ENCODE measurements at places on chromosomes 3 and 15.
A peak's percentile ranks its signal among the peaks of the same experiment; 100 is the strongest.

DNA sequence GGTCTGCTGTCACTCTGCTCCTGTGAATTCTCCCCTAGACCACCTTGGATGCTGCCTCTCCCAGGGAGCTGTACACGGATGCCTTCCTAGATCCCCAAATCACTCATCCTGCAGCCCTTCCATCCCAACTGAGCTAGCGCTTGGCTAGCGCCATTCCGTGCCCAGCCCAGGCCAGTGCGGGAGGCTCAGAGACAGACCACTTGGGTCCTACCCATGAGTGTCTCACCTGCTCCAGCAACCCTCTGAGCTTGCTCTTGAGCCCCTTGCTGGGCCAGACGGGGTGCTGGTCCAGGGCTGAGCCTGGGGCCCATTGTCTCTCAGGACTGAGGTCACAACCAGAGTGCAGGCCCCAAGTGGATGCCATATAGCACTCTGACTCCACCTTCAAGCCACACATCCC is 17.7 kb downstream of the SH2D7 start:
- DNase-seq: no peak

GRCh38 chr15:100383302-100384107 is 41.7 kb upstream of the ADAMTS17 start:
- no peak for DNase-seq

GRCh38 chr15:101486696-101487459 is 2.6 kb downstream of the PCSK6 start:
- DNase-seq: no peak

- no peak for DNase-seq
Measured at GRCh38 chr3:151082880-151083838, 2.3 kb upstream of the MED12L start.

DNA sequence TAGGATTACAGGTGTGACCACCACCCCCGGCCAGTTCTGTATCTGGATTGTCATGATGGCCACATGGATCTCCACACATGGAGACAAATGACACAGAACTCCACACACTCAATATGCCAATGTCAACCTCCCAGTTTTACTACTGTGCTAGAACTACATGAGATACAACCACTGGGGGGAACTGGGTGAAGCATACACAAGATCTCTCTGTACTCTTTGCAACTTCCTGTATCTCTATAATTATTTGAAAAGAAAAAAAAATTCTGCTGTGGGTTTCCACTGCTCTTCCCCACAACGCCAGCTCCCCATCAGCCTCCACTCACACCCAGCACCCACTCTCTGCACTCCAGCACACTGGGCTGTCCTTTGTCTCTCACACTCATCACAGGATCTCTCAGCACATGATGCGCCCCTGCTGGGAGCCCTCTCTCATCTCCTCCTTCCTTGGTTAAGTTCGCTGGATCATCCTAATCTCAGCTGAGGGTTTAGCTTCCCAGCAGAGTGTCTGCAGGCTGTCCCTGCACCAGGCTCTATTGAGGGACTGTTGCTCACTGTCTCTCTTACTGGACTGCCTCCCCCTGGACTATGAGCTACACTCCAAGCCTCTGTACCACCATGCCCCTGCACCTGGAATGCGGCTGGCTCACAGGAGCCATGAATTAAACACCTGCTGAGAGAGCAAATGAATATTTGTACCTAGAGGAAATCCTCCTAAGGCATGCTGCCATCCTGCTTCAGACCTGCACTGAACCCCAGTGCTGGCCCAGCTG is 10.7 kb upstream of the RAB43 start:
- no peak for DNase-seq

DNA sequence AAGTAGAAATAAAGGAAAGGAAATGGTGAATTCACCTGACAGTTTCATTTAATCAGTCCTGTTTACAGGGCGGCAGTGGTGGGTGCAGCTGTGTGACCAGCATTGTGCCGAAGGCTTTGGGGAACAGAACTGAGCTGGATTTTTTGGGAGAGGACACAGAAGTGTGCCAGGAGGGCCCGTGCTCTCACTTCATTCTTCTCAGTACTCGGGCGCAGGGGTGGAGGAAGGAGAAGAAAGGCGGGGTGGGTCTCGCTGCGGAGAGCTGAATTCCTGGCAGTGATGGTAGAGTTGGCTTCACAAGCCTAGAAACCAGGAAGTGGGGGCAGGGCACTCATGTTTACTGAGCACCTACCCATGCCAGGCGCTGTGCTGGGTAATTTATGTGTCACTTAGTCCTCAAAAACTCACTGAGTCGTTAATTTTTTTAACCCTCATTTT is 64.6 kb downstream of the CRTC3 start:
- DNase-seq: peak; percentile 41

Measured in stimulated activated CD8-positive, alpha-beta memory T cell treated with anti-CD3 and anti-CD28 coated beads, Interleukin-4, amount 100 ng/mL, for 1 hour (primary cell).